Smooth muscle cell of the coronary artery (primary cell): ENCODE measurements at places on chromosomes 13 and 19. TPM values are rescaled to one million over a fixed set of nuclear protein-coding genes. Genes with fewer than 3 reads are reported as not detected.

TYK2 gene
- total RNA-seq: 70.4 and 104 TPM in 2 replicates

ZNF208 gene
- 1.4 and 2.1 TPM in 2 replicates for total RNA-seq

ZNF177 gene
- total RNA-seq: 1.1 and 1.4 TPM in 2 replicates

DACT3 gene
- 1.1 and 6.5 TPM in 2 replicates for total RNA-seq

FGF22 gene
- not detected in 2 replicates for total RNA-seq

KLK13 gene
- total RNA-seq: not detected in 2 replicates

SCN1B gene
- 3.8 and 24.2 TPM in 2 replicates for total RNA-seq

ZNF552 gene
- total RNA-seq: 3.4 and 3.7 TPM in 2 replicates

LIPE gene
- total RNA-seq: 0.90 and 1.5 TPM in 2 replicates

EPS8L1 gene
- total RNA-seq: 1.4 TPM in 1 of 2 replicates, not detected in the other

OR10H5 gene
- not detected in 2 replicates for total RNA-seq

FBXO17 gene
- total RNA-seq: 13.2 and 17.9 TPM in 2 replicates

TMEM86B gene
- total RNA-seq: 0.98 and 1.2 TPM in 2 replicates

ZNF579 gene
- total RNA-seq: 0.94 and 3.3 TPM in 2 replicates

ZNF723 gene
- total RNA-seq: not detected in 2 replicates

NUCB1 gene
- total RNA-seq: 113 and 238 TPM in 2 replicates

SIGLEC10 gene
- not detected in 2 replicates for total RNA-seq

BCAM gene
- 2.6 and 7.3 TPM in 2 replicates for total RNA-seq
